Esophagus mucosa (tissue), 1 donor: ENCODE measurements at places on chromosomes 1 and 21. TPM values are rescaled to one million over a fixed set of nuclear protein-coding genes. Genes with fewer than 3 reads are reported as not detected.

The KRTAP11-1 gene
- not detected for total RNA-seq

The SEMA6C gene
- 0.88 TPM for total RNA-seq

DNA sequence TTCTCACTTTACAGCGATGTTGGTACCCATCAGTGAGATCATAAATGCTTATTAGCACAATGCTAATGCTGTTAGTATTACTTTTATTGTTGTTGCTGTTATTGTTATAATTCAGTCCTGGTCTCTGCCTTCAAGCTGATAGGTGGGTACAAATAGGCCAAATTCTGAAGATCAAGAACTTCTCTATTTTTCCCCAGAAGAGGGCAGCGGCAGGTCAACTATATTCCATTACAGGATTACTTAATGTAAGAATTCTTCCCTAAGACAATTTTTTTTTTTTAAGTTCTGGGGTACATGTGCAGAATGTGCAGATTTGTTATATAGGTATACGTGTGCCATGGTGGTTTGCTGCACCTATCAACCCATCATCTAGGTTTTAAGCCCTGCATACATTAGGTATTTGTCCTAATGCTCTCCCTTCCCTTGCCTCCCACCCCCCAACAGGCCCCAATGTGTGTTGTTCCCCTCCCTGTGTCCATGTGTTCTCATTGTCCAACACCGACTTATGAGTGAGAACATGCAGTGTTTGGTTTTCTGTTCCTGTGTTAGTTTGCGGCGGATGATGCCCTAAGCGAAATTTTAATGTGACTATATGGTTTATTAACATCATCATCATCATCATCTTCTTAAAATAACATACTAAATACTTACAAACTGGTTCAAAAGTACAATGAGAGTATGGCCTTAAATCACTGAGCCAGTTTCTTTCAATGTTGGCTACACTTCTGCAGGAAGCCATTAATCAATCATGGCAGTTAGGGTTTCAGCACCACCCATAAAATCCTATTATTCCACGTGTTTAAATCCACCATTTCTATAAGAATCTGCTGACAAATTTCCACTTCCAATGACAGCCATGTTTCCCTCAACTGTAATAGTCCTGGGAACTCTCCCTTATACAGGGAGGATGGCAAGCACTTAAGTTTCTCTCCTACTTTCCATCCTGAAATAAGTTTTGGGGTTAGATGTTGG is 19.2 kb downstream of the SLC19A2 start:
- ATAC-seq, result no peak

The FCGR1A gene
- 0.40 TPM for total RNA-seq

DNA sequence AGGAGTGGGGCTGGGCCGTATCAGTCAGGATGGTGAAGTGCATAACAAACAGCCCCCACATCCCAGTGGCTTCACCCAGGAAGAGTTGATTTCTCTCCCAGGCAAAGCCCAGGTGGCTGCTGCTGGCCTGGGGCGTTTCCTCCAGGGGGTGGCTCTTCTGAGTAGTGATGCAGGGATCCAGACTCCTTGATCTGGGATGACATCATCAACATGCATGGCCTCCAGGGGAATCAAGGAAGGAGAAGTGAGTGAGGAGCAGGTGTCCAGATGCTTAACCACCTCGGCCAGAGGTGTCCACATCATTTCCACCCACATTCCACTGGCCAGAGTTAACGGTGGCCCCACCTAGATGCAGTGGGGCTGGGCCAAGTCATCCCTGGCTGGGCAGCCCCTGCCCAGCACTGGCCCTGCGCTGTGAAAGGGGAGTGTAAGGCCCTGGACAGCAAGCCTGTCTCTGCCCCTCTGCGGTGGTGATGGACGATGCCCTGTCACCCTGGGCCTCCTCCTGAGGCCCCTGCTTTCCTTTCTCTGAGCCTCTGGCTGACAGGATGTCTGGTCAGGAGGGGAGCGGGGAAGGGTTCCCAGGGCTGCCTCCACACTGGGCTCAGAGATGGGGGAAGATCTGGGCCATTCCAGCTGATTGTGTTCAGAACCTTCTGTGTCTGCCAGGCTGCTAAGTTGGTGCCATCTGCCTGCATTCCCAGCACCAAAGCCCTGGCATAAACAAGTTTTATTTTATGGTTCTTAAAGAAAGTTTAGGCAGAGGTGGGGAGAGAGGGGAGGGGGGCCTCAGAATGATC is 598.2 kb downstream of the MATN1 start:
- no peak for ATAC-seq

The OR2T2 gene
- total RNA-seq, result not detected

DNA sequence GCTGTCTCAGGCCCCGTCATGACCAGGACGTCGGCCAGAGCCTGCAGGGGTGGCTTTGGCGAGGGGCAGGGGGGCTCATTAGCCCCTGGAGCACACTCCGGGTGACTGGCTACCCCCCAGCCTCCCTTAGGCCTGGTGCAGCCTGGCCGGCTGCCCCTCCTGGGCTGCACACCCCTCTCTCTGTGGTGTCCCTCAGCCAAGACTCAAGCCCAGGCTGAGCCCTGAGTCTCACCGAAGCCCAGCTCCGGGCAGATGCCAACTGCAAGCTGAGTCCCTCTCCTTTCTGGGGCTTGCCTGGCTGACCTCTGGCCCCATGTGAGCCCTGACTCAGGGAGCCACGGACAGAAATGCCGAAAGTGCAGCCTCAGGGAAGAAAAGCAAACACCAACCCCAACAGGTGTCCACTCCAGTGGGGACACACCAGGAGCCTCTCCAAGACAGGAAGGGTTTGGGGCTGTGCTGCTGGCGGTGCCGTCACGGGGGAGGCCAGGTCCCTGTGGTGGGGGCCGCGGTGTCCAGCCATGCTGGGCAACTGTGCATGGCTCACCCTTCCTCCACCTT is 5.3 kb upstream of the IBA57 start:
- no peak for ATAC-seq

GRCh38 chr1:22247527-22248245 is 104.8 kb upstream of the WNT4 start:
- ATAC-seq, result no peak

DNA sequence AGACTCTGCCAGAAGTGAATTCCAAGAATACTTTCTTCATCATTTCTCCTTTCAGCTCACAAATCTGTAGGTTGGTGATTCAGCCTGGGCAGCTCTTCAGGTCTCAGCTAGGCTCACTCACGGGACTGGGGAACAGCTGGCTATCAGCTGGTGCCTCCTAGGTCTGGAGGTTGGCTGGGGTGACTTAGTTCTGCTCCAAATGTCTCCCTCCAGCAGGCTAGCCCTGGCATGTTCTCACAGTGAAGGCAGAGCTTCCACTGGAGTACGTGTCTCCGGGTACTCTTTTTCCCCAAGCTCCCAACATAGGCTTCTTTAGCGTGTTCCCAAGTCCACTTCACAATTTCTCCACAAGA is 12.5 kb upstream of the VAMP4 start:
- peak; percentile 79 for ATAC-seq

GRCh38 chr1:180962178-180962577 is 49.5 kb downstream of the KIAA1614 start:
- ATAC-seq, result peak; percentile 80

GRCh38 chr1:106954661-106955229 is 101.7 kb upstream of the PRMT6 start:
- ATAC-seq, result no peak

- ATAC-seq, result peak; percentile 43
These were observed 148.5 kb downstream of the TENT5C start for GRCh38 chr1:117754061-117754969.

The OR2L13 gene
- not detected for total RNA-seq

The DLGAP3 gene
- total RNA-seq, result 0.28 TPM

DNA sequence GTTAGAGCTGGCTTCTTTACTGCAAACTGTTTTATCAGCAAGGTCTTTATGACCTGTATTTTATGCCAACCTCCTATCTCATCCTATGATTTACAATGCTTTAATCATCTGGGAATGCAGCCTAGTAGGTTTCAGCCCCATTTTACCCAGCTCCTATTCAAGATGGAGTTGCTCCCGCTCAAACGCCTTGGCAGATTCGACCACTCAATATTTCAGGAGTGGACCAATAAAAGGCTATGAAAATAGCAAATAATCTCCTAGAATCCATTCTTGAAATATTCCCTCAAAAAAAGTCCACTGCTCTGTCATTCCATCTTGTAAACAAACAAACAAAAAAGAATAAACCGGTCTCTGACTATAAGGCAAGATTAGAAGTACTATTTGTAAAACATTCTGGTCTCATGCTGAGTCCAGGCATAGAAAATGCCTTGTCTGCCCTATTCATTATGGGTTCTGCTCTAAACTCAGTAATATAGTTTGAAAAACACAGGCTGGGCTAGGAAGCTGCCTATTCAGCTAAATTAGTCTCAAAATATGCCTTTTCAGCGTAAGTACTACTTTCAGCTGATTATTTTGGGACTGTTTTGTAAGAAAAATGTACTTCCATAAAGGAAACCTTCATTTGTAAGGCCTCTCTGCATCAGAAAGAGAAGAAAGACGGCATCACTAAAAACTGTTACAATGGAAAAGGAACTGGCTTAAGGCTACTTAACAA is 53.0 kb downstream of the TBX19 start:
- no peak for ATAC-seq
